ENCODE measurements at places on chromosomes 5 and 9.

DNA sequence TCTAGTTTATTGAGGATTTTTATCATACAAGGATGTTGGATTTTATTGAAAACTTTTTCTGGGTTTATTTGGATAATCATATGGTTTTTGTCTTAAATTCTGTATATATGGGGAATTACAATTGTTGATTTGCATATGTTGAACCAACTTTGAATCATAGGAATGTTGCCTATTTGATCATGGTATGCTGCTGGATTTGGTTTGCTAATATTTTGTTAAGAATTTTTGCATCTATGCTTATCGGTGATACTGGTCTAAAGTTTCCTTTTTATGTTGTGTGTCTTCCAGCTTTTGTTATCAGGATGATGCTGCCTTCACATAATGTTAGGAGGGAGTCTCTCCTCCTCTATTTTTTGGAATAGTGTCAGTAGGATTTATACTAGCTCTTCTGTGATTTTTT lies 745.0 kb downstream of the PRELID2 start:
- no peak for DNase-seq

DNA sequence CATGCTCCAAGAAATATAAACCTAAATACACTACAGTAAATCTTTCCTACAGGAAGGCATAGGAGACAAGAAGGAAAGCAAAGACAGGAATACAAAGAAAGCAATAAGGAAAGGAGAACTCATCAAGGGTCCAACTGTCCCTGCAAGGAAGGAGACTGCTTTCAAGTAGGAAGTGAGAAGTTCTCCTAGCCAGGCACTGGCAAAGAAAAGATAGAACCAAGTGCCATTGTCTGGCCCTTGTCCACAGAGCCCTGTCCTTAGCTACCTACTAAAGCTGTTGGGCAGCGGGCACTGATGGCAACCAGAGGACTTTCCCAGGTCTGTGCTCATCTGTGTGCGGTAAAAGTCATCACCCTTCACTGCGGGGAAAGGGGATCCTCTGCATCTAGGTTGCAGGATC lies 108.2 kb downstream of the KLHL3 start:
- DNase-seq = no peak

GRCh38 chr9:134365791-134366222 lies 39.6 kb downstream of the RXRA start:
- DNase-seq = peak; percentile 21

DNA sequence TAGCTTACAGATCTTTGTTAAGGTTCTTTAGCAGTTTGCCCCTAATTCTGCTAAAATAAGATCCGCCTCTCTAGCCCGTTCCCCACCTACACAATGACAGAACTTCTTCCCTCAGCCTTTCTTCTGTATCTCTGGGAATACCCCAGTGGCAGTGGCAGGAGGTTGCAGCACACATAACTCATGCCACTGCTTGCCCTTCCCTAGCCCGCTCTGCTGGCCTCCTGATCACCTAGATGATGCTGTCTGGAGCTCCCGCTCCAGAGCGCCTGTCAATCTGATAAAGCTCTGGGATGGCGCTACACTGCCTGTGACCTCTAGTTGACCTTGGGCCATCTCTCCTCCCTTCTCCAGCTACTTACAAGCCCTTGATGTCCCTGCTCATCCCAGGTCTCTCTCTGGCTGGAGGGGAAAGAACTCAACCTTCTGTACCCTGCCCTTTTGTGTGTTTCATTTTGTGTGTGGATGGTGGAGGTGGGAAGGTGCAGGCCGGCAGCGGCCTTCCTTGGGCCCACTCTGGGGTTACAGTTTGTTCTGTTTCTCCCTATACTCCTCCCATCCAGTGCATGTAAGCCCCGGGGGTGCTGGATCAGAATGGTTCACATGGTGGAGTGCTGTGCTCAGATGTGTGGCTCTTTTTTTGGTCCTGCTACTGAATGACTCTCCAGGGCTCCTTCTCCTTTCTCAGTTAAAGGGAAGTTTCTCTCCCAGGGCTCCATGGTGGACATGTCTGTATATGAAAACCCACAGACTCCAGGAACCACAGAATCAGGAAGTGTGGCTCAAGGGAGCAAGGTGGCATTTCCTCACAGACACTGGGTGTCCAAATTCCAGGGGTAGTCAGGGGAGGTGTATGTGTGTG lies 29.1 kb downstream of the MTX3 start:
- DNase-seq = no peak

- DNase-seq = no peak
Observed at GRCh38 chr9:133928248-133928764, 63.8 kb downstream of the VAV2 start.

- DNase-seq = no peak
Observed at GRCh38 chr5:173138707-173139106, 5.6 kb upstream of the BNIP1 start.

DNA sequence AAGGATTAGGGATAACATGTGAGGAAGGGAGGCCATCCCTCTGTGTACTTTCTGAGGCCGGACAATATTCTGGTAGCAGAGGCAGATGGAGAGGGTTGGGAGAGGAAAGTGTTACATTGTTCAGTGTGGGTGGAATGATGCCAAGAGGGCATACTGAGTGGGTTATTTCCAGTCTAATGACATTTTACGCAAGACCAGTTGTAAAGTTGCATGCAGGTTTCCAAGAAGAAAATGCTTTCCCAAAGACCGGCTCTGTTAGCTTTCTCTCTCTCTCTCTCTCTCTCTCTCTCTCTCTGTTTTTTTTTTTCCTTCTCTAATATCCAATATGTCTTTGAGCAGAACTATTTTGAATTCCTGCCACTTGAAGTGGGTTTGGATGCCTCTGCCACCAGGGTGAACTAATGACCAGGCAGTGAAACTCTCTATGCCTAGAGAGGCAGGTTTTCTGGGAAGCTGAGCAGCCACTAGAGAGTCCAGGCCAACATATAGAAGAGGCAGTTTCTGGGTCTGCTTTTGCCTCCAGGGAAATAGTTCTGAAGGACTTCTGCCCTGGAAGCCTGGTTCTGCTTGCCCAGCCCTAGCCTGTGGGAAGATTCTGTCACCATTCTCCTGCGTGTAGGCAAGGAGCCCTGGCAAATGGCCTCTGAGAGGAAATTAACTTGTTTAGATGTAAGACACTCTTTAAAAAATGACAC lies 24.4 kb upstream of the ZNF366 start:
- no peak for DNase-seq

- DNase-seq = no peak
Observed at GRCh38 chr9:80185112-80185738, 613.5 kb downstream of the TLE4 start.

DNA sequence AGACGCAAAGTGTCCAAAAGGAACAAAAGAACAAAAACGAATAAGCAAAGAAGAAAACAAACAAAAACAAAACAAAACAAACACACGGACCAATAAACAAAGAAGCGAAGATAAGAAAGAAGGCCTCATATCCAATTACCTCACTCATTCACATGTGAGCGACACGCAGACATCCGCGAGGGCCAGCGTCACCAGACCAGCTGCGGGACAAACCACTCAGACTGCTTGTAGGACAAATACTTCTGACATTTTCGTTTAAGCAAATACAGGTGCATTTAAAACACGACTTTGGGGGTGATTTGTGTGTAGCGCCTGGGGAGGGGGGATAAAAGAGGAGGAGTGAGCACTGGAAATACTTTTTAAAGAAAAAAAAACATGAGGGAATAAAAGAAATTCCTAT lies 28.3 kb upstream of the WWC1 start:
- DNase-seq = no peak

- no peak for DNase-seq
Observed at GRCh38 chr9:136567651-136568287, 21.9 kb upstream of the NOTCH1 start.

DNA sequence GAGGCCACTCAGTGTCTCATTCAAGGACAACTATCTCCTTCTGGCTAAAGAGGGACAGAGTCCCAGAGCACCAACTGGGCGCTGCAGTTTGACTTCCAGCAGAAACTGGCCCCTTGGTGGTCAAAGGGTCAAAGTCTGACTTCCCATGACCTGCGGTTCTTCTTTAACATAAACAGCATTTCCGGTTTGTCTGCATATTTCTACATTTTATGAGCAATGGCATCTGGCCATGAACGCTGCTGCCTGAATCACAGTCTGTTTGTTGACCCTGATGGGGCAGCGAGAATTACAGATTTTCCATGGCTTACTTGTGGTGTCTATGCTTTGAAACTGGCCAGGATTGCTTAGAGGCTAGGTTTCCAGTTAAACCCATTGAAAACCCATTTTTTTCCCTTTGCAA lies 1.3 kb downstream of the TNFSF15 start:
- peak; percentile 39 for DNase-seq

DNA sequence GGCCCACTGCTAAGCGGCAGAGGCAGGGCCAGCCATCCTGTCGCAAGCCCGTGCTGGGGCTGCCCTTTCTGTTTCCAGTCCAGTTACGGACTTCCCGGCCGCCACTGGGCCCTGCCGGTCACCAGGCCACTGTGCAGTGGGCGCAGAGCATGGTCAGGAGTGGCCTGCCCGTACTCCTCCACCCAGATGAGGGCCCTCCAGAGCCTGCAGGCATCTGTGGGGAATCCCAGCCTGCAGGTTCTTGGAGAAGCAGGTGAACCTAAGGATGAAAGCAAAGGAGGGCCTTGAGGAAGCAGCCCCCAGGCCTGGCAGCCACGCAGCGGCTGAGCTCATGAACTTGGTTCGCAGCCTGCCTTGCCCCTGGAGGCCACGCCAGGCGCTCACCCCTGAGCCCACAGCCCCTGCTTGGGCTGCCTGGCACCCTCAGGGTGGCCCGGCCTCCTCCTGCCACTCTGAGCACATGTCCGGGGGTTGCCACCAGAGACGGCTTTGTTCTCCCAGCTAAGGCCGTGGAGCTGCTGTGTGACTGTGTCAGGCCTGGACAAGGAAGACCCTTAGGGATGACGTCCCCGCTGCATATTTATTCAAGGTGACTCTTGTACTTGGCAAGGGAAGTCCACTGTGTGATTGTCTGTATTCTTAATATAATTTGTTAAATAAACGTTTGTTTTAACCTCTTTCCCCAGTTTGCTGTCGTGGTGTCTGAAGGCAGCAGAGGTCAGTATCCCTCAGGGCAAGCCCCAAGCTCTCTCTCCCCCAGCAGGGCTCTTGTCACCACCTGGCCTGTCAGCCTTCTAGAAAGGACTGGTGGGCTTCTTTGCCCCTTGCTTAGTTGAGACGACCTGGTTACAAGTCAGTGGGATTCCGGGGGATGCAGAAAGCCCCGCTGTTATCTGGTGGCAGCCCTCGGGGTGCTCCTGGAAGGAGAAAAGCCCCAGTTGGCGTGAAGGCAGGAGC lies 107.1 kb upstream of the LMX1B start:
- DNase-seq = no peak

- no peak for DNase-seq
Observed at GRCh38 chr5:98130261-98131035, 643.0 kb upstream of the RGMB start.

- DNase-seq = no peak
Observed at GRCh38 chr5:56910210-56910965, 992 bp downstream of the SETD9 start.

DNA sequence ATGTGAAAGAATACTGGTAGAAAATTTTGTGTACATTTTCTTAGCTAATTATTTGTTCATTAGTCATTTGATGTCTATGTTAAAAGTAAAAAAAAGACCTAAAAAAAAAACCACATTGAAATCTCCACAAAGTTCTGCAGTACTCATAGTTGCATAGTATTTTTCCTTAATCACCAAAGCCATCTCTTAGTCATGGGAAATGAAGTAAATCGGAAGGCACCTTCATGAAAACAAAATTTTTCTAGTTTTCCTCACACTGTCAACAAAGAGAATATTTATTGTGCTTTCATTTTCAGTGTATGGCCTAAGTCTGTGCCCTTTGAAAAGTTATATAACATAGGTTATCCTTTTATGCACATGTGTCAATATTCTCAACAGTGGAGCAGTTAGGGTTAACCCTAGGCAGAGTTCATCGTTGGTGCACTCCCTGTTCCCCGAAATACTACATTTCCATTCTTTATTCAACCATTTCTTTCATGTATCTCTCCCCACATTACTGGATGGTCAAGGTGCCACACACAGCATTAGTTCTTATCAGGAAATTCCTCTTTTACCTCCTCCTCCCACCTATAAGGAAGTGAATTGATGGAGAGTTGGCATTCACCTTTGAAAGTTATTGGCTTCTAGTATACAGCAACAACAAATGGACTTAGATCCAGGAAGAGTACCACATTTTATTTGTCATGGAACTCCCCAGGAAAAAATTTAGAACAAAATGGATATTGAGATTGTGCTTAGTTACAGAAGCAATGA lies 93.1 kb downstream of the NUDT12 start:
- no peak for DNase-seq

GRCh38 chr5:52809884-52810283 lies 22.2 kb downstream of the ITGA1 start:
- DNase-seq = no peak

- no peak for DNase-seq
Observed at GRCh38 chr9:37927601-37928551, 23.9 kb upstream of the SLC25A51 start.

DNA sequence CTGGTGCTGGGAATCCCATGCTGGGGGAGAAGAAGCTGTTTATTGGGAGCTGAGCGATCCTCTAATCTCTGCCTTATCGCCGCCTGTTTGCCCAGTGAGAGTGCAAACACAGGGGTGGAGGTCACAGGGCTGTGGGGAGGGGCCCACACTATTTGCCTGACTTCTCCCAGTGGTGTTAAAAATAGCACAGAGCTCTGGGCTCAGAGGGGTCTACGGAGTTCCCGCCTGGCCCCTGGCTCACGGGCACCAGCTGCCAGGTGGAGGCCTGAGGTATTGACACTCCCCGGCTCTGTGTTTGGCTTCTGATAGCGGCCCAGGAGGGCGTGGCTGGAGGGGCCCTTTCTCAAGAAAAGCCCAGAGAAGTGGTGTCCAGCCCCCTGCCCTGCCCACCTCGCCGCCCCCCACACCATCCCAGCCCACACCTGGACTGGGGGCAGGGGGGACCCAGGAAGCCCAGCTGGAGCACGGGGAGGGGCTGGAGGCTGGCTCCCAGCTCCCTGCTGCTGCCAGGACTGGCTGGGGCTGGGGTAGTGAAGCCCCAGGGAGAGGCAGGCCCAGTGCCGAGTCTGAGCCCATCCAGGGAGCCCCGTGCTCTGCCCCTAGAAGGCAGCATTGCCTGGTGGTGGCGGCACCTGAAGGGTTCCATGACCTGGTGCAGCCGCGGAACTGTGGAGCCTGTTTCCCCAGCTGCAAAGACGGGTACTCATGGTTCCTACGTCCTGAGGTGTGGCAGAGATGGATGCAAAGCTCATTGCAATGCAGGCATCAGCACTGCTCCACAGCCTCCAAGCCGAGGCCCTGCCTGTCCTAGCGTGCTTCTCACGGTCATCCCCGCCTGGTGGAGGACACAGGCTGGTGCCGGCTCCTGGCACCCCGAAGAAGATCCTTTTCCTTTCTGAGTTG lies 35.7 kb upstream of the EGFL7 start:
- no peak for DNase-seq

DNA sequence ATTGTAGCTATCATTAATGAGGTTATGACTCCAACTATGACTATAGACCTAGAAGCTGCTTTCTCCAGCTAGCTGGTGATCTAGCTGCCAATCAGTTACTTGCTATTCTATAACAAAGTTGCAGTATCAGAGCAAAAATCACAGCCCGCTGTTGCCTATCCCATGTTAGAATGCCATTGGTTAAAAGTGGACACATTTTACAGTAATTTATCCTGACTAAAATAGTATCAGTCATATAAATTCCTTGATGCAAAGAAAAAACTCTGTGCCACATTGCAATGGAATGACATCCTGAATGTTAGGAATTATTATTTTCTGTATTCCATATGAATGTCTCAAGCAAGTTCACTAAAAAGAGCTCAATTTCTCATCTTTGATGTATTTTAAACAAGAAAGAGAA lies 626.5 kb downstream of the PDE4D start:
- no peak for DNase-seq
